Dorsolateral prefrontal cortex (tissue), 122 donors: ENCODE measurements at places on chromosomes 16 and 17. TPM values are rescaled to one million over a fixed set of nuclear protein-coding genes. Genes with fewer than 3 reads are reported as not detected.

The SPAG7 gene
- 53.5 TPM for total RNA-seq

The SLC6A2 gene
- total RNA-seq, result not detected

The CES5A gene
- total RNA-seq, result 0.42 TPM

The LRRC46 gene
- total RNA-seq, result not detected

The CORO1A gene
- total RNA-seq, result 67.0 TPM

The TADA2A gene
- total RNA-seq, result 51.1 TPM

The GRB7 gene
- 0.68 TPM for total RNA-seq

The HSF5 gene
- 0.35 TPM for total RNA-seq

The KRT15 gene
- not detected for total RNA-seq

The SHBG gene
- total RNA-seq, result 0.50 TPM

The KRTAP4-9 gene
- not detected for total RNA-seq

The UBALD2 gene
- 32.2 TPM for total RNA-seq

The CDC27 gene
- 118 TPM for total RNA-seq

The GCGR gene
- not detected for total RNA-seq

The HS3ST3B1 gene
- total RNA-seq, result 3.2 TPM

The PLA2G10 gene
- total RNA-seq, result not detected

The TMEM204 gene
- 2.6 TPM for total RNA-seq

The FTO gene
- total RNA-seq, result 206 TPM

The WWOX gene
- total RNA-seq, result 61.3 TPM

The WFDC1 gene
- 16.5 TPM for total RNA-seq

The TAT gene
- not detected for total RNA-seq

The CDK5R1 gene
- 165 TPM for total RNA-seq

The CACNA1H gene
- 6.8 TPM for total RNA-seq

The TMIGD1 gene
- 0.47 TPM for total RNA-seq

The HP gene
- total RNA-seq, result not detected

The ABCC11 gene
- total RNA-seq, result 2.3 TPM

The COIL gene
- total RNA-seq, result 13.6 TPM

The C17orf78 gene
- total RNA-seq, result not detected

The CFAP52 gene
- total RNA-seq, result 3.2 TPM
